ENCODE measurements at places on chromosomes 6 and 20. TPM values are rescaled to one million over a fixed set of nuclear protein-coding genes. Genes with fewer than 3 reads are reported as not detected.

TOMM34 gene
- 18.4 TPM for total RNA-seq

TAGAP gene
- total RNA-seq: 3.7 TPM

UST gene
- 73.4 TPM for total RNA-seq

- no peaks in the 10 kb centered on the region for H3K36me3 ChIP-seq
- H3K4me3 ChIP-seq: no peak overlapping the region
- H3K4me1 ChIP-seq: no peaks in the 10 kb centered on the region
These were observed 9.7 kb upstream of the CD40 start for GRCh38 chr20:46108435-46108841.

GRCh38 chr6:121498481-121499276, 63.2 kb downstream of the GJA1 start:
- H3K4me3 ChIP-seq: no peak overlapping the region
- no peak overlapping the region for H3K27ac ChIP-seq
- H3K27me3 ChIP-seq: no peaks in the 10 kb centered on the region
- peaks cover 13% of the 10 kb centered on the region for H3K4me1 ChIP-seq
- H3K36me3 ChIP-seq: no peaks in the 10 kb centered on the region

- H3K27ac ChIP-seq: no peak overlapping the region
- H3K4me1 ChIP-seq: no peaks in the 10 kb centered on the region
- no peaks in the 10 kb centered on the region for H3K36me3 ChIP-seq
- no peak overlapping the region for H3K4me3 ChIP-seq
- H3K27me3 ChIP-seq: no peaks in the 10 kb centered on the region
- DNase-seq: no peak
These were observed 98.3 kb downstream of the CDH26 start for GRCh38 chr20:60056407-60057122.

- no peaks in the 10 kb centered on the region for H3K4me1 ChIP-seq
- H3K27me3 ChIP-seq: no peaks in the 10 kb centered on the region
- no peak overlapping the region for H3K4me3 ChIP-seq
- no peak for DNase-seq
- no peak overlapping the region for H3K27ac ChIP-seq
These were observed 169.1 kb upstream of the PMEPA1 start for GRCh38 chr20:57878786-57879424.

DNA sequence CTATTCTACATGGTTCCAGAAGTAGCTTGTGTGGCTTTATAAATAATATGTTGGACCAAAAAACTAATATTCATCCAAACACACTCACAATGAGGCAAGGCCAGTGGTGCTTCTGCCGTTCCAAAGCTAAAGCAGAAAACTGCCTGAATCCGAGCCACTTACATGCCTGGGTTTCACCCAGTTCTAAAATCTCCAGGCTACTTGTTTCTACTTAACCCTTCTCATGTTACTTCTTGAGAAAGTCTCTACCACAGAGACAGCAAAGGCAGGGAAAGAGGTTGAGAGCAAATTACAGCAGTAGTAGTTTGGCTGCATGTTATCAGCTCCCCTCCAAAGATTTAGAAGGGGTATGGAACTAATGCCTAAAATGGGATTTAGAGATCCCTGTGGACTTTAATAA, 62.0 kb downstream of the FAXC start:
- no peak overlapping the region for H3K27ac ChIP-seq
- no peaks in the 10 kb centered on the region for H3K27me3 ChIP-seq
- H3K36me3 ChIP-seq: no peaks in the 10 kb centered on the region
- no peaks in the 10 kb centered on the region for H3K4me1 ChIP-seq

- peaks cover 8% of the 10 kb centered on the region for H3K4me1 ChIP-seq
- no peak for DNase-seq
- no peak overlapping the region for H3K27ac ChIP-seq
These were observed 79.2 kb downstream of the NOL4L start for GRCh38 chr20:32505723-32506473.

TASP1 gene
- 23.4 TPM for total RNA-seq

NHSL1 gene
- 5.0 TPM for total RNA-seq

- no peaks in the 10 kb centered on the region for H3K4me1 ChIP-seq
- H3K4me3 ChIP-seq: no peak overlapping the region
- H3K27me3 ChIP-seq: no peaks in the 10 kb centered on the region
These were observed 2.0 kb downstream of the ROS1 start for GRCh38 chr6:117423754-117424153.
